Hepatocyte (in vitro differentiated cells): ENCODE measurements at places on chromosomes 2 and 18.

- no peak for DNase-seq
Observed at GRCh38 chr2:176496761-176497160, 227.5 kb downstream of the MTX2 start.

DNA sequence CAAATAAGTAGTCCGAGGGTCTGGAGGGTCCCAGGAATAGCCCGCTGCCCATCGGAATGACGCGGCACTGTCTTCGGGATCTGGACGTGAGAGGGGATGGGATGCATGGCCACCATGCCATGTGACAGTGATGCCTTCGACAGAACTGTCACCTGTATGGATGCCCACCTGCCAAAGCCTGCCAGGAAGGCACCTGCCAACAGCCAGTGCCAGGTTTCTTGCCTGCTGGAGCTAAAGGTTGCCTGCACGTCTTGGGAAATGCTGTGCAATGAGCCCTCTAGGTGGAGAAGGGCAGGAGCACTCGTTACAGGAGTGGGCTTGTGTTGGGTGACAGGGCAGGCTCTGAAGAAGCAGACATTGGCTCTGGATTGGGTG lies 20.5 kb downstream of the GPR35 start:
- no peak for DNase-seq

- no peak for DNase-seq
Observed at GRCh38 chr18:44897411-44897810, 216.7 kb downstream of the SETBP1 start.

GRCh38 chr2:180473456-180473855 lies 466.4 kb upstream of the CWC22 start:
- no peak for DNase-seq

DNA sequence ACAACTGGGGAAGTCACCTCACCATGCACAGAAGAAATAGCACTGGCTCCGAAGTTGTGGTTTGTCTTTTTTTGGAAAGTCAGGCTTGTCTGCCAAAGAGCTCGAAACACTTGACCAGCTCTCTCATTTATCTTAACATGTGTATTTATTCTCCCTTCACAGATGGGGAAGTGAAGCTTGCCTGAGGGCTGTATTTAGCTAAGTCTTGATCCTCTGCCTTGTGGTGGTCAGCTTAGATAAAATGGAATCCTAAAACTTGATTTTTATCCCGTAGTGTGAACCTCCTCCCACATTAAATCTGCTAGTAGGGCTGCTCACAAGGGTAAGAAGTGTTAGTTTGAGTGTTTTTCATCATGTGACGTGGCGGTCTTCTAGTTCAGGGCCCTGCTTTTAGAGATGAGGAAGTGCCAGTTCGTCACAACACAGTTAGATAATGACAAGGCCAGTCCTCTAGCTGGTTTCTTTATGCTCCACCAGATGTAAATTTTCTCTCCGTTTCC lies 89.7 kb downstream of the TMEM247 start:
- no peak for DNase-seq

DNA sequence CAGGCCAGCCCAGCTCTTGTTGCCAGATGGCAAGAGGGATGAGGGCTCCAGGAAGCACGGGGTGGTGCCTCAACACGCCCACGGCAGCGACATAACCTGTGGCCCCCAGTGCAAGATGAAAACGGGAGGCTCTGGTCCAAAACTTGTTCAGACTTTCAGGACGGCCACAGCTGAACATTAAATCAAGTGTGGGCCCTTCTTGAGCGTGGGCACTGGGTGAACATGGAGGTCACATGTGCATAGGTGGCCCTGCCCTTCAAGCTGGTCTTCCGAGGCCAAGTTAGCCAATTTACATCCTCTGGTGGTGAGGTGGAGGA lies 77.5 kb downstream of the NDUFA10 start:
- DNase-seq: no peak

DNA sequence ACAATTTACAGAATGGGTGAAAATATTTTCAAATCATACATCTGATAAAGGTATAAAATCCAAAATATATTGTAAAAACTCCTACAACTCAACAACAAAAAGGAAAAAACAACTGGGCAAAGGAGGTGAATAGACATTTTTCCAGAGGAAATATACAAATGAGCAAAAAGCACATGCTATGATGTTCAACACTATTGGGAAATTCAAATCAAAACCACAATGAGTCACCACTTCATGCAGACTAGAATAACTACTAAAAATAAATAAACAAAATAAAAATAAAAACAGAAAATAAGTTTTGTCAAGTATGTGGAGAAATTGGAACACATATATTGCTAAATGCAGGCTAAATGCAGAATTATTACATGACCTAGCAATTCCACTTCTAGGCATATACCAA lies 120.9 kb downstream of the FSIP2 start:
- no peak for DNase-seq

DNA sequence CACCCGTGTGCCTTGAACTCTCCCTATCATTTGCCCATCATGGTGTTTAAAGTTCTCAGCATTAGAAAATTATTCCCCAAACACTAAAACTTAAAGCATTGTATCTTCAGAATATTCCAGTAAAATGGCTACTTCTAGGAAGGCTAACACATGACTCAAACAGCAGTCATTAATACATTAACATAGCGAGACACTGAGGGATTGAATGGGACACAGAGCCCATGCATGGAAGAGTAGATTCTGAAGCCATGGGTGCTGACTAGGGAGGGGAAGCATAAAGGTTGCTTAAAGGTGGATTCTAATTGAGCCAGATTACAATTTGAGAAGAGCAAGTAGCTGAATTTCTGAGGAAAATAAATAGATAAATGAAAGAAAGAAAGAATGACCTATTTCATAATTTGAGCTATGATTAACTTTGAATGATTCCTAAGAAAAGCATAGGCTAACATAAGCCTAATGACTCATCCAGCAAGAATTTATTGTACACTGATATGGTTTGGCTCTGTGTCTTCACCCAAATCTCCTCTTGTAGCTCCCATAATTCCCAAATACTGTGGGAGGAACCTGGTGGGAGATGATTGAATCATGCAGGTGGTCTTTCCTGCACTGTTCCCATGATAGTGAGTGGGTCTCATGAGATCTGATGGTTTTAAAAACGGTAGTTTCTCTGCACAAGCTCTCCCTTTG lies 79.8 kb upstream of the PIK3C3 start:
- no peak for DNase-seq

GRCh38 chr2:211367293-211367692 lies 810.9 kb downstream of the CPS1 start:
- DNase-seq: peak; percentile 6

GRCh38 chr2:202604699-202605098 lies 30.1 kb upstream of the FAM117B start:
- no peak for DNase-seq

DNA sequence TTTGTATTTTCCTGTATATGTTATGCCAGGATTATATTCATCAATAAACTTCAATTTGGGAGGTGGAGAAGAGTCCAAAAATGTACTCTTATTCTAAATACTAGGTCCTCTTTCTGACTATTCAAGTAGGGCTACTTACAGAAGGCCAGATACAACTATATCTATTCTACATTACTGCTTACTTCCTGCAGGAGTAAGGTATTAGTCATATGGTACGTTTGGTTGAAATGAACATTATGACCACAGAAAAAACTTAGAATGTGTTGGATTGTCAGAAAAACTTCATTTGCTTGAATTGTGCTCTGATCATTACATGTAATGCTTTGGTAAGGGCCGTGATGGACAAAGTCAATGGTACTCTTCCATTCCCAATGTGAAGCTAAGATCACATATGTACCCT lies 35.0 kb downstream of the STAT4 start:
- DNase-seq: no peak

- DNase-seq: no peak
Observed at GRCh38 chr2:220550995-220551700, 923.7 kb downstream of the SLC4A3 start.

DNA sequence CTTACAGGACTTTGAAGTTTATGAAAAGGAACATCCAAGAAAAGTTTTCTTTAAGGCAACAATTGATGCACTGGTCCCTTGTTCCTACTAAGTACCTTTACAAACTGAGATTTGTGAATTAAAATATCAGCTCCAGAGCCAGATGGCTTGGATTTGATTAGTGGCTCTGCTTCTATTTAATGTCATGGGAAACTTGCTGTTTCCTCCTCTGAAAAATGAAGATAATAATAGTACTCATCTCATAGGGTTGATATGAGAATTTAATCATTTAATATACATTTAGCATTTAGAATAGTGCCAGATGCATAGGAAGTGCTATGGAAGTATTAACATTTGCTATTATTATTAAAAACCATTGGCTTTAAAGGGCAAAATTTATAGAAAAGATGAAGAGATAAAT lies 2.6 kb upstream of the GAREM1 start:
- DNase-seq: no peak

DNA sequence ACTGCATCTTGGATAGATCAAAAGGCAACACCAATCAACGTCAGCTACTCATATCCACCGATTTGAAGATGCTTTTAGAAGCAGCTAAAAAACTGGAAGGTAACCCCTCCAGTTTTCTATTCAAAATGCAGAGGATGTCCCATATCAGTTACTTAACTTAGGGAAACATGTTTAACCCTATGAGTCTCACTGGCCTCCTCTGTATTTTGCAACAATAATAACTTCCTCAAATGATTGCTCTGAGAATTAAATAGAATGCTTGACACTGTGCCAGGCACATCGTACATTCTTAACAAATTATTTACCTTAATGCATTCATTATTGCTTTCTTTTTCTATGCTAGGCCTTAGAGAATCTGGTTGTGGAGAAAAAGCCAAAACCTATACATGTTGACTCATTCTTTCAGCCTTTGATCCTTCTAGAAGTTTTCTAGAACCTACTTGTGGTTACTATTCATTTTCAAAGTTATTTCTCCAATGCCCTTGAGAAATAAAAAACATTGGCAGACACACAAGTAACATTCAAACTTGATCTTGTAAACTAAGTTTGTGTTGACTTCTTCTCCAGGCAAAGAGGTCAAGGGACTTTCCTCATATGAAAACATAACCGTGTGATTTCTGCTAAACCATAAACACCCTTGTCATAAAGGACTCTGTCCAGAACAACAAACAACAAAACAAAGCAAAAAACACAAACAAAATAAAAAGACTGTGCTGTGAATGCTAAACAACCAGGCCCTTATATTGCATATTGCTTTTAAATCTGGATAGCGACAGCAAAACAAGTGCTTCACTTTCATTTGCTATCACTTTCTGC lies 4.6 kb downstream of the DOCK10 start:
- DNase-seq: no peak
